ENCODE measurements at places on chromosomes 5 and 9.

DNA sequence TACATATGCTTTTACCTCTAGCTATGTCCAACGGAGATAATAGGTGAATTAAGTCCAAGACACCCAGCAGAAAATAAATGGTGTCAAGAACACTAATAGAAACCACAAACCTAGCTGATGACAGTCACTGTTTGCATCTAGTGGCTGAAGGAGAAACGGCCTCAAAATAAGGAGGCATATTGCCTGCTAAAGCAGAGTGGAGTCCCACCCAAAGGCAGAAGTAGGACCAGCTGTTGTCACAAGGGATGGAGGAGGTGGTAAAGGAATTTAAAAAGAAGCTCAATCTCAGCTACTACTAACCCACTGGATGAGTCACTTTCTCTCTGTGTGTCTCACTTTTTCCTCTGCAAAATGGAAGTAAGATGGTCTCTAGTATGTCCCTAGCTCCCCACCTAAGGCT is 224.3 kb downstream of the GRIA1 start:
- DNase-seq, result no peak

- no peak for DNase-seq
These were observed 213.1 kb upstream of the ACO1 start for GRCh38 chr9:32171339-32171738.

GRCh38 chr5:34682926-34683623 is 26.9 kb downstream of the RAI14 start:
- no peak for DNase-seq

DNA sequence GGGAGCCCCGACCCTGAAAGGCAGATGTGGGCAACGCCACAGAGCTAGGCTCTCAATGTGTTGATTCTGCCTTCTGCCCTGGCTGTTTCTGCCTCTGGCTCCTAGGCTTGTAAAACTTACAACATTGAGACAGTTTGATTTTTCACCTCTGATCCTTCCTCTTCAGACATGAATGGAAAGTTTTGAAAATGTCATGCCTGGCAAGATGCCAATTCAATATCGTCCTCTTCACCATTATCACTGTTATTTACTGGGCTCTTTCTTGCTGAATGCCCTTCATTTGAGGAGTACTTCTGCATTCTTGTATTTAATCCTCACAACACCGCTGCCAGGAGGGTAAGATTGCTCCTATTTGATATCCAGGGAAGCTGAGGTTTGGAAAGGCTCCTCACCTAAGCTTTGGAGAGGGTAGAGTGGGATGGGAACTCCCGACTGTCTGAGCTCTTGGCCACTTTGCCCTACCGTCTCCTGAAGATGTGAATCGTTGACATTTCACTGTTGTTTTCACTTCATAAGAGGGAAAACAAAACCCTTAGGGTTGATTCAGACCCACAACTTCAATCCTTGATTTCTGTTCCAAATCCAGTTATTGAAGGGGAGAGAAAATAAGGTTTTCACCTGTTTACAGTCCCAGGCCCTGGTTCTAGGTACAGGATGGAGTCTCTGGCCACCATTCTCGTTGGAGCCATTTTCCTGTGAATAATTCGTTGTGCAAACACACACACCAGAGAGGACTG is 12.7 kb upstream of the FGF1 start:
- DNase-seq, result no peak

DNA sequence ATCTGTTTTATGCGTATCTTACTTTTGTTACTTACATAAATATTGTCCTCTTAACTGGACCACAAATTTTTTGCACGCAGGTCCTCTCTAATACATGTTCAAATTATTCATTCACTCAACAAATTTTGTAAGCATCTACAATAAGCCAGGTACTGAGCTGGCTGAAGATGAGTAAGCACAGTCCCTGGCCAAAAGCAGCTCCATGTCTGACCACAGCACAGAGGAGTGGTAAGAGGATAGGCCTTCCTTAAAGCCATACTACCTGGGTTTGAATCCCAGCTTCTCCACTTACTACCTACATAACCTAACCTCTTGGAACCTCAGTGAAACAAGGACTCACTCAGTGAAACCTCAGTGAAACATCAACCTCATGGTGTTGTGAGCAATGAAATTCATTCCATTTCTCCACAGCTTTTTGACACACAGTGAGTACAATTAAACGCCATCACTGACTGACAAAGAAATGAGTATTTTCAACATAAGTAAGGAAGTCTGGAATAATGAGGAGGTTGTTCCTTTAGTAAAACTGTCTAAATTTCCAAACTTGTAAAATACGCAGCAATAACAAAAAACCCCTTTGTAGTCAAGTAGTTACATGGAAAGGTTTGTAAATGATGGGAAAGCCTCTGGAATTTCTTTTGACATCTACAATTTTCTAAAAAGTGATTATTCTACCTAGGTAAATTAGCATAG is 15.0 kb downstream of the PTAR1 start:
- DNase-seq, result no peak

- DNase-seq, result no peak
These were observed 40.2 kb downstream of the TLR4 start for GRCh38 chr9:117744369-117744768.

- no peak for DNase-seq
These were observed 839.1 kb downstream of the NR2F1-AS1 start for GRCh38 chr5:92741906-92742305.

- DNase-seq, result no peak
These were observed at the start of gene FAXDC2 for GRCh38 chr5:154850255-154851062. FAXDC2 (minus strand) TSS chr5:154850603; CDS start chr5:154838178, 12,425 bp downstream.

DNA sequence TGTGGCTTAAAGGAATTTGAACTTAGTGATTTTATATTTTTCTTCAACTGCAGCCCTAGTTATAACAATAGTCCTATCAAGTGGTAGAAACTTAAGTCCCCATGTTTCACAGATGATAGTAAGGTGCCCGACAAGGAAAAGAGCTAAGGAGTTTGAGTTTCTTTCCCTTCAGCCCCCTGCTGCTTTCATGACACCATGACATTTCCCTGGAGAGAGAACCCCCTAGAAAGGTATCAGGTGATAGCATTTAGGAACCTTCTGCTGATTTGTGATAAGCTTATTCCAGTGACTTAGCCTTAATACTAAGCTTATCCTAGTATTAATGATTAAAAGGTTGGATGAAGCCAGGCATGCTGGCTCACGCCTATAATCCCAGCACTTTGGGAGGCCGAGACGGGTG is 623.8 kb upstream of the TYRP1 start:
- DNase-seq, result no peak

- no peak for DNase-seq
These were observed 108.5 kb downstream of the RASGRF2 start for GRCh38 chr5:81068635-81069034.

Data from stimulated activated CD4-positive, alpha-beta T cell treated with anti-CD3 and anti-CD28 coated beads, Interleukin-15, amount 100 ng/mL, for 1 hour (primary cell).